ENCODE measurements at places on chromosomes 4 and X.
A peak's percentile ranks its signal among the peaks of the same experiment; 100 is the strongest.

DNA sequence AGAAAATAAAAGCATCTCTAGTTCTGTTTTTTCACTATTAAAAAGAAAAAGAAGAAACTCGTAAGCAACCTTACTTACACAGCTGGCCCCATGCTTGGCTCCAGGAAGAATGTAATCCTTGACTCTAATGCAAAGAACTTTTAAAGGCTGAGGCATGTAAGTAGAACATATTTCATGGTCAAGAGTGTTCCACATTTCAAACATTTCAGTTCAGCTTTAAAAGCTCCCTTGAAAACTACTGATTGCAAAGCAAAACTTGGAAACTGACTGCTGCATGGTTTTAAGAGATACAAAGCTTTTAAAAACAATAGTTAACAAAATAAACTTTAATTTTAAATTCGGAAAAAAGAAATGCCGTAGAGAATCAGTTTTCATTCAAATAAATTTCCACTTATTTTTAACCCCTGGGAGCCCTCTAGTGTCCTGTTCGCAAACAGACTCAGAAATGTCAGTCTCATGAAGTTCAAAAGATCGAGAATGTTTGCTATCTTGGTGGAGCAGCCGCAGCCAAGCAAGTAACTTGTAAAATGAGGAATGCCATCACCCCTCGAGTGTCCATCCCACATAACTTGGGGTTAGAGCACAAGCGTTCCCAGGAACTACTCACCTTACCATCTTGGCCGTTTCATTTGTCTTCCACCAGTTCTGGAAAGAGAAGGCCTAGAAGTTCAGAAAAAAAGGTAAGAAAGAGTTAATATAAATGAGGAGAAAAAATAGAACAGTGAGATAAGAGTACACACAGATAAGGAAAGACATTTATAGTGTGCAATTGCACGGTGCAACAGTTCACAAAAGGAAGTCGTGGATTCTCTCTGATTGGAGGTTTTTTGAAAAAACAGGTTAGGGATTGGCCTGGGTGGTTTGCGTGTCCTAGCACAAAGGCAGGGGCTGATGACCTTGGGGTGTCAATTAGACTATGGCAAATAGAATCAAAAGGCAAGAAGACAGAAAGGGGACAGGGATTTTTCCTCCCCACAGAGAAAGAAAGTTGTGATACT, at the start of gene GASK1B:
Gene GASK1B, minus strand, starts transcription at position 765 of the 998 bp plus-strand sequence. CDS start 1,650 bp downstream, outside the sequence.
- no peak for DNase-seq

GRCh38 chr4:94463771-94464170, 12.0 kb downstream of the PDLIM5 start:
- no peak for DNase-seq

GRCh38 chr4:56026596-56026995, 77.9 kb downstream of the CEP135 start:
- DNase-seq, result no peak

DNA sequence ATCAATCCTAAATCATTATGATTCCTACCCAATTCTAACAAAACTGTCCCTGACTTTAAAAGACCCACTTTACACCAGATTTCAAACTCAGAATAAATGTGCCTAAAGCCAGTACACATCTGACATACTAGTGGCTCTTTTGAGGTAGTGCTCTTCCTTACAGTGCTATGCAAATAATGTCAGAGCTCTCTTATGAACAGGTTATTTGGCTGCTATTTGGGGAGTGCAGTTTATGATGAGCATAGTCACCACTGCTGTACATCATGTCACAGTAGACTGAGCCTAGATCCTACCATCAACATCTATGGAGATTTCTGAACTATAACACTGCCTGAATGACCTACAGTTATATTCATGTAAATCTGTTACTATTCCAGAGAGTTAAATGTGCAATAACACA, 50.4 kb upstream of the PAGE5 start:
- DNase-seq, result no peak

GRCh38 chr4:80294206-80294605, 27.7 kb downstream of the FGF5 start:
- DNase-seq, result no peak

- DNase-seq, result no peak
Measured at GRCh38 chr4:145830699-145831098, 107.9 kb downstream of the ZNF827 start.

DNA sequence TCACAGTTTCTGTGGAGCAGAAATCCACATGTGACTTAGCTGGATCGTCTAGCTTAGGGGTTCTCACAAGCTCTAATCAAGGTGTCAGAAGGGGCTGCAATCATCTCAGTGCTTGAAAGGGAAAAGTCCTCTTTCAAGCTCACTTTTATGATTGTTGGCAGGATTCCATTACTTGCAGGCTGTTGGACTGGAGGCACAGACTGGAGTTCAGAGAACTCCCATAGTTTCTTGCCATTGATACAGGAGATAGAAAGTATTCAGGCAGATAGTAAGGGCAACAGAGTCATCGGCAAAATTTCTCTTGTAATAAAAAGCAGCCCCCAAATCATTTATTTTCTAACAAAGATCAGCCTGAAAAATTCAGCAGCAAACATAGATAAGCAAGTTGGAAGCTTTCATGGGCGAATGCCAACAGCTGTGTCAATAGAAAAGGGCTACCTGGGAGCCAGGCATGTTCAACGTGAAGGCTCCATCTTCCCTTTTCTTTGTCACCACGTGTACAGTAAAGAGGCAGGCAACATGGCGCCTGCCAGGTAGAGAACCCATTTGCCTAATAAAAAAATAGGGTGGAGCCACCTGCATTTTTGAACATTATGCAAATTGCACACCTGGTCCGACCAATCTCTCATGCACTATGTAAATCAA, 64.4 kb downstream of the CXCL13 start:
- no peak for DNase-seq

DNA sequence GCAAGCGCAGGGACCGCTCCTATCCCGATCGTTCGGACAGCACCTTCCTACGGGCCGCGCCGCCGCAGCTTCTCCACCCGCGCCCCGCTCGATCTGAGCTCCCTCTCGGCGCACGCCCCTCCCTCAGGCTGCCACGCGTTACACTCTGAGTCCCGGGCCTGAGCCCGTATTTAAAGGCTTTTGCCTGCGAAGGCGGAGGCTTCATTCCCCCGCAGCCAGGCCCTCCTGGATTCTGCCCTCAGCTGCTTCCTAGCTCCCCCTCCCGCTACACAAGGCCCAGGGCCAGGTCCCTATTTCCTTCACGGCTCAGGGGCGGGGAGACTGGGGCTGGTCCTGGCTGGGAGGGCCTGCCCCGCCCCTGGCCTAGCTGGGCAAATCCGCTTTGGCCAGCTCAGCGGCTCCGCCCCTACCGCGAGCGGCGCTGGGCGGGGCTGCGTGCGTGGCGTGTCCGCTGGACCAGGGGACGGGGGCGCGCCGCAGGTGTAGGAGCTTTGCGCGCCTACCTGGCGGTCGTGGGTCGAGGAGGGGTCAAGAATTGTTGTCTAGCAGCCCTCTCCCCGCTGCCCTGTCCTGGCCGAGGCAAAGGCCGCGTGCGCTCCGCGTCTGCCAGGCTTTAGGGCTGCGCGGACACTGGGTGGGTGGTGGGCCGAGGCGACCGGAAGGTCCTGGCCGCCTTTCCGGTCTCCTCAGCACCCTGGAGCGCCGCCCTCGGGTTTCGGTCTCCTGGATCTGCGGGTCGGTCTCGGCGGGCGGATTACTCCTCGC, at the start of gene UGDH:
Gene UGDH, minus strand, starts transcription at position 144 of the 765 bp plus-strand sequence. CDS start 5,927 bp downstream, outside the sequence.
- DNase-seq, result peak; percentile 79
